ENCODE measurements at places on chromosomes 2 and 18.

GRCh38 chr2:150617351-150617978 is 130.0 kb upstream of the RND3 start:
- DNase-seq: no peak

DNA sequence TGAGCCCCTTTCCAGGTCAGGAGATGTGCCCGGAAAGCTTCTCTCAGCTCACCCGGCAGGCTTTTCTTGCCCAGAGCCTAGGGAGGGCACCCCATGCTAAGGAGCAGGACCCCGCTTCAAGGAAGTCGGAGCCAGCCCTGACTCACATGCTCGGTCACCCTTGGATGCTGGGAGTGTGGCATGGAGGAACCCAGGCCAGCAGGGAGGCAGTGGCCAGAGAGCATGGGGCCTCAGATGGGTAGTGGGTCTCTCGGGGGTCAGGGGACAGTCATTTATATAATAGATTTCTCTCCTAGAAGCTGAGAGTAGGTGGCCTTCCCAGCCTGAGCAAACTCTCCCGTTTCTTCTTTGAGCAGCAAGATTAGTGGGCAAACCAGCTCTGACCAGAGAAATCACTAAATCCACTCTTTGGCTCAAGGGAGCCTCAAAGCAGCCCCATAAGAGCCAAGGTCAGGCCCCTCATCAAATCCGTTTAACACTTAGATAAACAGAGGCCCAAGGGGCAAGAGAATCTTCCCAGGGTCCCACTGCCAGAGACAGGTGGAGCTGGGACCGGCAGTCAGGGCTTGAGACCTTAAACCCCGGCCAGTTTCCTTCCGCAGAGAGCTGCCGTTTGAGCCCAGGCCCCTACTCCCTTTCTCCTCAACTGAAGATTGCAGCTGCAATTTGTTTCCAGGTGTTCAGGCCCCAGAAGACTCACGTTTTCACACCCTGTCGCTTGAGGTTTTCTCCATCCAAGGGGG is 113.1 kb downstream of the CYP26B1 start:
- no peak for DNase-seq

- DNase-seq: no peak
Measured at GRCh38 chr2:100703739-100704138, 116.2 kb upstream of the NPAS2 start.

DNA sequence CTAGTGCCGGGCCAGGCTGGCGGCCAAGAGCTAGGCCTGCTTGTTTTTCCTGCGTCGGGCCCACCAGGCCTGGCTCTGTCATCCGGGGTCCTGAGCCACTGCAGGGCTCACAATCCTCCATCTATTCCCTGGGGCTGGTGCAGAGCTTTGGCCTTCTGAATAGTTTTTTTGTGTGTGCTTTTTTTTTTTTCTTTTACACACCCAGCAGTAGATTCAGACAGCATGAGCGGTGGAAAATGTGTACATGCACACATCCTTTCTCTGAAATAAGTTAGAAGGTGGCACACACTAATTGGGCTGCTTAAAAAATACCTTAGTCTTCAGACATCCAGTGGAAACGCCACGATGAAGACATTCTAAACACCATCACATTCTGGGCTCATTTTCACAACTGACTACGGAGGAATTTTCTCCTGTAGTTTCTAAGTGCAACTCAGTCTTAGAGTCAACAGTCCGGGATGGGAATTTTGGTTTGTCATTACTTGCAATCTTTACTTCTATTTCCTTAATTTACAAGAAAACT is 6.1 kb downstream of the ZFP36L2 start:
- no peak for DNase-seq

- DNase-seq: no peak
Measured at GRCh38 chr2:188333751-188334524, 42.3 kb downstream of the GULP1 start.

GRCh38 chr2:9310798-9311197 is 104.2 kb downstream of the ASAP2 start:
- DNase-seq: no peak

DNA sequence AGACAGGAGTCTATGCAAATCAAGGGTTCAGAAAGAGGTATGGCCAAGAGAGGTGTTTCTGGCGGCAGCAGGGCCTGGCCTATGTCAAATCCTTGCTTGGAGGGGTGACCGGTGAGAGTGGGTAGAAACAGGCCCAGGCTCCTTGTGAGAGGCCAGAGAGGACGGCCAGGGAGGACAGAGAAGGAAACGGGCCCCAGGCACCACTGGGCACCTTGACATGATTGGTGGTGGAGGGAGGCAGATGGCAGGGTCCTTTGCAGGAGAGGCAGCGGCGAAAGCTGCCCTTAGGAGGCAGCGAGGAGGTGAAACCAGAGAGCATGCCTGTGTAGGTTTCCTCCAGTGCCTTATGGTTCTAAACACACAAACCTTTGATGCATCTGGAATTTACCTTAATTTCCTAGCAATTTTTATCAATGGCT is 6.2 kb downstream of the RAMP1 start:
- DNase-seq: no peak

- DNase-seq: no peak
Measured at GRCh38 chr2:5696404-5696944, 4.3 kb downstream of the SOX11 start.

- DNase-seq: no peak
Measured at GRCh38 chr2:233844064-233844807, 10.1 kb downstream of the HJURP start.

- no peak for DNase-seq
Measured at GRCh38 chr2:26975102-26975501, 4.7 kb downstream of the MAPRE3 start.

- DNase-seq: no peak
Measured at GRCh38 chr2:165871025-165871424, 77.0 kb upstream of the GALNT3 start.
